ENCODE measurements at places on chromosomes 11 and 22.

GRCh38 chr22:45960477-45961386, 16.2 kb downstream of the WNT7B start:
- no peak for DNase-seq

- DNase-seq, result no peak
Measured at GRCh38 chr11:38971141-38971540, 2373.1 kb upstream of the RAG2 start.

GRCh38 chr11:45254070-45254469, 32.1 kb downstream of the SYT13 start:
- DNase-seq, result no peak

GRCh38 chr11:68812526-68812925, 29.2 kb downstream of the CPT1A start:
- no peak for DNase-seq

- no peak for DNase-seq
Measured at GRCh38 chr22:42792909-42793847, 63.9 kb downstream of the ARFGAP3 start.

DNA sequence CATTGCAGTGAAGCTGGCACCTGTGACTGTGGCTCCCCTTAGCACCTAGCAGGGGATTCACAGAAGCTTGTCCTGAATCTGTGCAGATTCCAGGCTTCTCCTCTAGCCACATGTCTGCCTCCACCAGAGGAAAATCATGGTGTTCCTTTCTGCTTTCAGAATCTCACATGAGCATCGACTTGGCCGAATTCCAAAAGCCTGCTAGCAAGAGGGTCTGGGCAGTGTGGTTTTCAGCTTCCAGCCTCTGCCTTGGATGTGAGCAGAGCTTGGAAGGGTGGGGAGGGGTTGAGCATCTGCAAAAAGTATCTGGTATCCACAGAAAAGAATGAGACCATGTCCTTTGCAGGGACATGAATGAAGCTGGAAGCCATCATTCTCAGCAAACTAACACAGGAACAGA, 911.1 kb downstream of the TBC1D22A start:
- no peak for DNase-seq

GRCh38 chr22:30877662-30878515, 90.7 kb downstream of the MORC2 start:
- no peak for DNase-seq

- DNase-seq, result peak; percentile 73
Measured at GRCh38 chr11:2186669-2187279, 15.2 kb upstream of the TH start.

DNA sequence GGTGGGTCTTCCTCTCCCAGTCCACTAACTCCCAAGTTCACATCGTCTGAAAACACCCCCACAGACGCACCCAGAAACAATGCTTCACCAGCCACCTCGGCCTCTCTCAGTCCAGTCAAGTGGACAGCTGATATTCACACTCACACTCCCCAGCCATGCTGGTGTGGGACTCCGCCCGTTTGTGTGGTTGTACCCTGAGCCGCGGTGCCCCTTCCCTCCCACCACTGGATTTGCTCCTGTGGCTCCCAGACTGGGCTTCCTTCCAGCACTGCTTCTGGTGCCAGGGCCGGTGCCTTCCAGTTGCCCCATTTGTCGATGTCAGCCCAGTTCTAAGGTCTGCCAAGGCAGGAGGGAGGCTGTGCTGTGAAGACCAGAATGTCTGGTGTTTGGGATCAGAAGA, 37.9 kb upstream of the PLET1 start:
- no peak for DNase-seq

GRCh38 chr11:106585061-106585460, 433.2 kb downstream of the GUCY1A2 start:
- peak; percentile 59 for DNase-seq

DNA sequence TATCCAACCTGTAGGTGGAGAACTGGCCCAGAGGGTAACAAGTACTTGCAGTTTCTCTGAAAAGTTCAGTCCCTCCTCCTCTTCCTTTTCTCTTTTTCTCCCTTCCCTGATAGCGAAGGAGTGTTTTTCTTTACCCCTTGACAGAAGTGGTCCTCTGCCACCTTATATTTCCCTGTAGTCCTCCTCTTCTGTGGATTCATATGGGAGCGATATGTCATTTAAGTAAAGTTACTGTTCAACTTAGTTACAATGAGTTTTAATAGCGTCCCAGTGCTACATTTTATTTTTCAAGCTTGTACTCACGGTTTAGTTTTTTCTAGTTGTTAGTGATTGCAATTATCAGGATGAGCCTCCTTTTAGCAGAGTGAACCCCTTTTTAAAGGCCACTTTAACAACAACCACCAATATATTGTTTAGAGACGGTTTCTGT, 1.4 kb downstream of the PCF11 start:
- no peak for DNase-seq

GRCh38 chr11:108858622-108859021, 193.8 kb downstream of the DDX10 start:
- DNase-seq, result no peak

- no peak for DNase-seq
Measured at GRCh38 chr11:17280494-17281127, 4.1 kb downstream of the NUCB2 start.

GRCh38 chr11:64124147-64124546, 41.8 kb downstream of the MACROD1 start:
- no peak for DNase-seq

GRCh38 chr22:23773483-23774113, 949 bp downstream of the MMP11 start:
- no peak for DNase-seq

- no peak for DNase-seq
Measured at GRCh38 chr11:80317612-80318011, 876.8 kb upstream of the TENM4 start.

DNA sequence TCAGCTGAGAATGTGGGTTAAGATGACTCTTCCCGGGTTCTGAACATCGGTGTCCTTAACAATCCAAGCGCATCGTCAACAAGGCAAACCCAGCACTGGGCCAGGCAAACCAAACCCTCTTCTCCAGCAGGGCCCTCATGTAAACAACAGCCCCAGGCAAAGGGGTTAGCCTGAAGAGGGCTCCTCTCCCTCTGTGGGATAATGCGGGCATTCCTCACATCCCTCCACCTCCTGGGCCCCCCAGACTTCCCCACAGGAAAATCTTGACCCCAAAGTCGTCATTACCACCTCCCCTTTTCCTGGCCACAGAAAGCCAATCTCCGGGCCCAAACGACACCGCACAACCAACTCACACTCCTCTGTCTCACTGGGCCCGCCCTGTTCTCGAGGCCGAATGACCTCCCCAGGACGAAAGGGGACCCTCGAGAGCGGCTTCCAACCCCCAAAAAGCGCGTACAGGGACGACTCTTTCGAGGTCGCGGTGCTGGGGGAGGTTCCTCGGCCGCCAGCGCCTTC, 566 bp downstream of the DDB1 start:
- peak; percentile 47 for DNase-seq

DNA sequence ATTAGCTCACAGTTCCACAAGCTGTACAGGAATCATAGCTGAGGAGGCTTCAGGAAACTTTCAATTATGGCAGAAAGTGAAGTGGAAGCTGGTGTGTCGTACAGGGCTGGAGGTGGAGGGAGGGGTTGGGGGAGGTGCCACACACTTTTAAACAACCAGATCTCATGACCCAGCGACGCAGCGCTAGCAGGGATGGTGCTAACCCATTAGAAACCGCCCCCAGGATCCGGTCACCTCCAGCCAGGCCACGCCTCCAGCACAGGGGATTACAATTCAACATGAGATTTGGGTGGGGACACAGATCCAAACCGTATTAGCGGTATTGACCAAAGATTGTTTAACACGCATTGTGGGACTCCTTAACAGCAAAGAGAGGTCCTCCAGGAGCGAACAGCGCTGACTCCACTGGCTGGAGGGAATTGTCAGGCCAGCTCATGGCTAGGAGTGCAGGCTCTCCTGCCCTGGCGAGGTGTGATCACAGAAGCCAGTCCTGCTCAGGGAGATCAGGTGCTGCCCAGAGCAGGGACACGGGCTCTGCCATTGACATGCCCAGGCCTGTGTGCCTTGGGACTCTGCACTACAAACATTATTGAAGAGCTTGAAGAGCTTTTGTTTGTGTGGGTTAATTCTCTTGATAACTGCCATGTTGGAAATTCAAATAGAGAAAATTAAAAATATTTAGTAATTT, 215.3 kb downstream of the TBC1D22A start:
- no peak for DNase-seq

GRCh38 chr11:101912823-101913284, 2.0 kb upstream of the CEP126 start:
- DNase-seq, result no peak

GRCh38 chr11:82883853-82884252, 16.4 kb downstream of the PRCP start:
- DNase-seq, result no peak

DNA sequence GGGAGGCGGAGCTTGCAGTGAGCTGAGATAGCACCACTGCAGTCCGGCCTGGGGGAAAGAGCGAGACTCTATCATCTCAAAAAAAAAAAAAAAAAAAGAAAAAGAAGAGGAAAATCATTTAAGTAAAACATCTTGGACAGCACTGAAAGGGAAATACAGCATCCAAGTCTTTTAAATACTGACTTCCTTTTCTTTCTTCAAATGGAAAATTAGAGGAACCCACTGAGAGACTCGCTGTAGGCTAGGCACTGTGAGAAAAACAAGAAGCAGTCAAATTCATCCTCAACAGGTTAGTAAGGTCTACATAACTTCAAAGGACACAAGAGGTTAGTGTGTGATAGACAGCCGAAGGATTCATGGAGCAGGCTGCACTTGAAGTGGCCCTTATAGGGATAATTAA, 243.7 kb downstream of the BLID start:
- no peak for DNase-seq

GRCh38 chr22:43848366-43849171, 13.7 kb downstream of the SULT4A1 start:
- DNase-seq, result peak; percentile 61

DNA sequence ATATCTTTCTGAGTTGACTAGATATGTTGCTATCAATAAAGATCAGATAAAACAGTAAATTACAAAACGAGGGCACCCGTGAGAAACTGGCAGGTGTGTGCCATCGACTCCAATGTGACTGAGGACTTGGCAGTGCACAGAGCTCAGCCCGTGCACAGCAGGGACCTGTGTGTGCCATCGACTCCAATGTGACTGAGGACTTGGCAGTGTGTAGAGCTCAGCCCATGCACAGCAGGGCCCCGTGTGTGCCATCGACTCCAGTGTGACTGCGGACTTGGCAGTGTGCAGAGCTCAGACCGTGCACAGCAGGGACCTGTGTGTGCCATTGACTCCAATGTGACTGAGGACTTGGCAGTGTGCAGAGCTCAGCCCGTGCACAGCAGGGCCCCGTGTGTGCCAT, 347.2 kb upstream of the B3GAT1 start:
- DNase-seq, result no peak

Measured in neural progenitor cell (in vitro differentiated cells).